Activated CD4-positive, CD25-positive, alpha-beta regulatory T cell (primary cell): ENCODE measurements at places on chromosomes 16 and 17.

DNA sequence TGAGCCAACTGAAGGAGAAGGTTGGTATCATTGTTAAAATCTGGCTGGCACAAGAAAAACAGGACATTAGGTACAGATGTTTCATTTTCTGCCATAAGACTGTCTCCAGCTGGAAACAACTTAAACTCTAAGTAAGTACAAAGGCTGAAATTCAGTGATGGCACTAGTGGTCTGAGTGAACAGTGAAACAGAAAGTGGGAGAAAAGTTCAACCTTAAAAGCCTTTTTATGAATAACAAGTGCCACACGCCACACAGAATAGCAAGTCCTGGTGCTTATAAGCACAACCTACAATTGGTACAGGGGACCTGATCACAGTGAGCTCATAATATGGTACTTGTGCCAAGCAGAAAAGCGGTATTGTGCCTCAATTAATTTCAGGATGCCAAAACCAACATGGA, 56.7 kb downstream of the CEP112 start:
- no peak for DNase-seq

DNA sequence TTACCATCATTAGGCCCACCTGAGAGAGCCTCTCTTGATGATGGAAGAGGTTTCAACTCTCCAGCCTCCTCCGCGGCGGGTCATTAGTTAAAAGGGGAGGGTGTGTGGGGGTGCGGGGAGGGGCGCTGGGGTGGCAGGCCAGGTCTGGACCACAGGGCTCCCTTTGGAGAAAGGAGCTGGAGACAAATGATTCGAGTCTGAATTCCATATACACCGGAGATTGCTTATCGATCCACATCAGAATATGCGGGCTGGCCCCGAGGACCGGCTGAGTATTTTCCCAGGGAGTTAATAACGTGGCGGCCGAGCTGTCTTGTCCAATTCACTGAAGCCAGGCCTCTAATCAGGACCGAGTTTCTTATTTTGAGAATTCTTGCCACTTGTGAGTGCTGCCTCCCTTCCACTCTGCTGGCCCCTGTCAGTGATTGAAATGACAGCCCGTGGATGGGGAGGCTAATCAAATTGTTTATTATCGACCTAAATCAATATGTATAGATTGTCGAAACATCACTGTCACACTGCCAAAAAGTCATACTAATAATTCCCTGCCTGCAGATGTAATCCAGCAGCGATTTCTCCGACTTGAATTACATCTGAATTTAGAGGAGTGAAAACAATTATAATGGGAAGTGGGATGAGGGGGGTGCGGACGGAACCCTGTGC, 202.7 kb downstream of the SALL1 start:
- DNase-seq, result no peak

DNA sequence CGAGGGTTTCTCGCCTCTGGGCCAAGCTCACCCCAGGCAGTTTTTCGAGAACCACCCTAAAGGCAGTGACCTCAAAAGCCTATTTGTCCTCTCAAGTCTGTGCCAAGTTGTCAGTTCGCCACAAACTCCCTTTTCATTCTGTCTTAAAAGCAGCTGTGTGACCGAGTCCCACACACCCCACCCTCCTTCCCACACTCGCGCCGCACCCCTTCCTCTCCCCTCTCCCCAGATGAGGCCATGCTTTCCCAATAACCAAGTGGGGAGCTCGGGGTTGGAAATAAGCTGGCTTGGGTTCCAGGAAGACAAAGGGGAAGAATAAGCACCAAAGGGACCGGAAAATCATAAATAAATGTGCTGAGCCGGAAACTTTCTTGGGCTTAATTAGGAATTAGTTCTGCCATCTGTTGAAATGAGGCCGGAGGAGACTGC, 36.7 kb downstream of the GRIN2C start:
- DNase-seq, result no peak

GRCh38 chr17:61581611-61582349, 9.2 kb downstream of the NACA2 start:
- DNase-seq, result no peak

DNA sequence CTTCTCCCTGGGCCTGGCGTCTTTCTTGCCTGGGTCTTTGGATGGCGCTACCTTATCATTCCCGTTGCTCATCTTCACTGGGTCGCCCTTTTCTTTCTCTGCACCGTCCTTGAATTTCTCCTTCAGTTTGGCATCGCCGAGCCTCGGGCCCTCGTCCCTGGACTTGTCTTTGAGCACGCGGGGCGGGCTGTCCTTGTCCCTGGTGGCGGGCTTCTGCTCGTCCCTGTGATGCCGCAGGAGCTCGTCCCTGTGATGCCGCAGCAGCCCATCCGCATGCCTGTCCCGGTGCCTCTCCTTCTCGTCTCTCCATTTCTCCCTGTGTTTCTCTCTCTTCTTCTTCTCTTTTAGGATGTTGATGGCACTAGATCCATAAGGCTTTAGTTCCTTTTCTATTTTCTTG, 64.3 kb downstream of the ZNF778 start:
- no peak for DNase-seq

DNA sequence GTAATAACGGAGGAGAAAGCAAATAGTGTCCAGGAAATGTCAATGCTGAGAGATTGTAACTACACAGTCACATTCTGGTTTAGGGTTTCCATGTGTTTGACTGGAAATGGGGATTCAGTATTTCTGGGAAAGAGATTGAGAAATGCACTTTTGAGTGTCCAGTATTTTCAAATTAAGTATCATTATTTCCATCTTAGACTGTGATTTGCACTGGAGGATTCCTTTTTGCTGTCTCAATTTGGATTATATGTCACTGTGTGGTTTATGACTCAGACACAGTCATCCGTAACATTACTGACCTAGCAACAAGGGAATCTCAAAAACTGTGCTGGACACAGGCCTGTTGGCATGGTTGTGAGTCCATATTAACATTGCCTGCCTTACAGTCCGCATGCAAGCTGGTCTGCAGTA, 681.4 kb downstream of the CDH11 start:
- no peak for DNase-seq

GRCh38 chr17:80584176-80584905, 39.7 kb downstream of the RPTOR start:
- DNase-seq, result no peak

DNA sequence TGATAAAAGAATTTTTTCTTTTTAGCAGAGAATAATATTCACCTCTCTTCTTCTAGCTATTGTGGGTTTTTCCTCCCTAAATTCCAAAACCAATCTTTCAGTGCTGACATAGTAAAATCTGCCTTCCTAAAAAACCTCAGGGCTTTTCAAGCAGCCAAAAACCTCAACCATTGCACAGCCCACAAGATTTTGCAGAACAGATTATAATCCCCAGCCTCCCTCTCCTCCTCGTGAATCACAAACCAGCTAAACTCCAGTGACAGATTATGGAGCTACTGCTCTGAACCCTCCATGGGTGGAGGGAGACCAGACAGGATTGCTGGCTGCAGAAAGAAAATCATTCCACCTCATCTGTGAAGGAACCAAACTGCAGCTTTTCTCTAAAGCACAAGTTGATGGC, 341.6 kb downstream of the SOX9 start:
- DNase-seq, result no peak

GRCh38 chr17:71176331-71176730, 944.5 kb upstream of the SOX9 start:
- no peak for DNase-seq
